ENCODE measurements at places on chromosomes 3 and 15. TPM values are rescaled to one million over a fixed set of nuclear protein-coding genes. Genes with fewer than 3 reads are reported as not detected.

The PROK2 gene
- 3.3 TPM for total RNA-seq

- no peaks in the 10 kb centered on the region for H3K36me3 ChIP-seq
- H3K4me3 ChIP-seq = no peak overlapping the region
- DNase-seq = no peak
- H3K27me3 ChIP-seq = no peaks in the 10 kb centered on the region
- no peak overlapping the region for H3K27ac ChIP-seq
- H3K4me1 ChIP-seq = no peaks in the 10 kb centered on the region
These were observed 115.2 kb upstream of the TP63 start for GRCh38 chr3:189516039-189516438.

The CIB2 gene
- total RNA-seq = 0.77 TPM

DNA sequence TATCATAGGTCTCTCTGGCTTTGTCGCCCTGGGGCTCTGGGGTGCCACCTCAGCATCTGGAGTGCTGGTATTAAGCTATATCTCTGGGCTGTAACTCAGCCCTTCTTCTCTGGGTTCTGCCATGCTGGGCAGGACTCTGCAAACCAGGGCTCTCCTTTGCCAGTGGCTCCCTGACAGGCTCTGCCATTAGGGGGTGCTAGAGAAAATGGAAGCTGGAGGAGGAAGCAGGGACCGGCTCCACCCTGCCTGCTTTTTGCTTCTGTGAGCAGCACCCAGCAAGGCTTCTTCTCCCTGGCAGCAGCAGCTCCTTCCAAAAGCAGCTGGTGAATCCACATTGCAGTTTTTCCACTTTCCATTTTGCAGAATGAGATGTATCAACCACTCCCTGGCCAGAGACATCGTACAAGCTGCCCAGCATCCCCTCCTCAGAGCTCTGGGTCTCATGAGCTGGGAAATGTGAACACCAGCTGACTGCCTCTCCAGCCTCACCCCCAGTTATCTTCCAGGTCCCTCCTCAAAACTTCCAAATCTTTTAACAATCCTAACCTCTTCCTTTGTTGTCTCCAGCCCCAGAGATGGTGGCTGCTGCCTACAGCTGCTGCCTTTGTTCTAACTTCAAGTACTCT, 165.0 kb downstream of the ABHD5 start:
- no peak for DNase-seq
- H3K36me3 ChIP-seq = no peaks in the 10 kb centered on the region
- no peaks in the 10 kb centered on the region for H3K27me3 ChIP-seq
- H3K4me3 ChIP-seq = no peak overlapping the region
- H3K27ac ChIP-seq = no peak overlapping the region
- H3K4me1 ChIP-seq = no peaks in the 10 kb centered on the region

The SAXO2 gene
- total RNA-seq = 24.1 TPM

The CHL1 gene
- total RNA-seq = 3.1 TPM

The ZDHHC23 gene
- total RNA-seq = 5.2 TPM

The UCN2 gene
- total RNA-seq = not detected

- no peaks in the 10 kb centered on the region for H3K36me3 ChIP-seq
- DNase-seq = no peak
- peak overlapping the region; percentile 73 for H3K4me3 ChIP-seq
- H3K4me1 ChIP-seq = peaks cover 52% of the 10 kb centered on the region
These were observed 635 bp downstream of the CD276 start for GRCh38 chr15:73684581-73685455.

DNA sequence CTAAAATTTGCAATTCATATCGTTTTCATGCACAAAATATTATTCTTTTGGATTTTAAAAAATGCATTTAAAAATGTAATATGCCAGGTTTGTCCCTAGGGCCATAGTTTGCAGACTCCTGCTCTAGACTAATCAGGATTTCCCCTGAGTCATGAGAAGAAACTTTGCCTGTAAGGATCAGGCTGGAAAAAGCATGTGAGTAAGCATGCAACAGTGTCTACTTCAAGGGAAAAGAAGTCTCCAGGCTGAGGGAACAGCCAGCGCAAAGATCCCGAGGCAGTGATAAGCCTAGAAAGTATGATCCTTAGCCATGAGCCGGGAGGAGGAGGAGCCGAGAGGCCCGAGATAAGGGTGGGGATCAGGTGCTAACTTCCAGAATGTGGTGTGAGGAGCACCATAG, 382.8 kb upstream of the CFAP20DC start:
- no peak overlapping the region for H3K4me3 ChIP-seq
- no peaks in the 10 kb centered on the region for H3K4me1 ChIP-seq
- H3K27me3 ChIP-seq = no peaks in the 10 kb centered on the region
- no peak for DNase-seq
- no peaks in the 10 kb centered on the region for H3K36me3 ChIP-seq
- no peak overlapping the region for H3K27ac ChIP-seq

GRCh38 chr3:16927485-16927884, 42.7 kb downstream of the PLCL2 start:
- no peaks in the 10 kb centered on the region for H3K36me3 ChIP-seq
- DNase-seq = no peak
- no peaks in the 10 kb centered on the region for H3K4me1 ChIP-seq
- no peak overlapping the region for H3K27ac ChIP-seq

The C2CD4B gene
- 6.3 TPM for total RNA-seq

- H3K27me3 ChIP-seq = no peaks in the 10 kb centered on the region
- no peak overlapping the region for H3K4me3 ChIP-seq
- DNase-seq = no peak
- H3K36me3 ChIP-seq = no peaks in the 10 kb centered on the region
- no peak overlapping the region for H3K27ac ChIP-seq
These were observed 305.8 kb downstream of the PLCL2 start for GRCh38 chr3:17190353-17191078.

- no peak for DNase-seq
- H3K27me3 ChIP-seq = no peaks in the 10 kb centered on the region
- no peak overlapping the region for H3K4me3 ChIP-seq
These were observed 605.7 kb upstream of the CFAP20DC start for GRCh38 chr3:59655418-59656015.

DNA sequence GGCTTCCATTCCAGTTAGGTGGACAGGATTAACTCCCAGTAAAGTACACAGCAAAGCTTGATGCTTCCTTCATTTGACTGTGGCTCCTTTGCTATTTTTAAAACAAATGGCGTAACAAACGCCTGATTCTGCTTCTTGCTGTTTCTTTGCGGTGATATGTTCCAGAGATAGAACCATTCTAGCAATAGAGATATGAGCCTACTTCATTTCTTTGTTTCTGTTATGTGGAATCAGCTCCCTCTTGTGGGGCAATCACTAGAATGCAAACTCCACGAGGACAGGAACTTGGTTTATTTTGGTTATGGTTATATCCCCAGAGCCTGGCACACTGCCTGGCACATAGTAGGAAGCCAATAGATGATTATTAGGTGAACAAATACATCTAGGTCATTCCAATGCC, 122.6 kb upstream of the SLC6A11 start:
- no peaks in the 10 kb centered on the region for H3K36me3 ChIP-seq
- no peaks in the 10 kb centered on the region for H3K27me3 ChIP-seq
- no peak overlapping the region for H3K4me3 ChIP-seq
- DNase-seq = no peak
- no peak overlapping the region for H3K27ac ChIP-seq

DNA sequence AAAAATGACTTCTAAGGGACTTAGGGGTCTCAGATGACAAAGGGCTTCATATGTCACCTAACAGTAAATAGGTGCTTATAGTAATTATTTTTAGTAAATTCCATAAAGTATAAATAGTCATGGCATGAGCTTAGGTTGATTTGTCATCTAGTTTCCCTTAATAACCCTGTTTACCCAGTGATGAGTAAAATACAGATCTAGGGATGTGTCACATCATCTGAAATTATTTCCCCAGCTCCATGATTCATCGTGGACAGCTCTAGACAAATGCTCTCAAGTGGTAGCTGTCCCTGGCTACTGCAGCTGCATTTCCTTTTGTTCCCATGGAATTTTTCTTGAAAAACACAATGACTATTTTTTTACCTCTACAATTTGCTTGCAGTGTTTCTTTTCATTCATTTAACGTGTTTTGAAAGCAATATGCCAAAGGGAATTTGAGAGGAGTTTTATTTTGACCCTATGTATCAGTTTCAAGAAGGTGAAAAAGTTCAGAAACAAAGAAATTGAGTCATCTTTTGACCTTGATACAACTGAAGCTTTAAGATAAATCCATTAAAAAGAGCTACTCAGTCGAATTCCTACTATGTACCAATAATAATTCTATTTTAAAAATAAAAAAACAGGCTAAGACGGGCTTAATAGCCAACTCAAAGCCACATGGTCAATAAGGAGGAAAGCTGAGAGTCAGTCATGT, 241.6 kb downstream of the KCNMB2 start:
- H3K4me1 ChIP-seq = no peaks in the 10 kb centered on the region
- H3K4me3 ChIP-seq = no peak overlapping the region

- no peaks in the 10 kb centered on the region for H3K36me3 ChIP-seq
- no peaks in the 10 kb centered on the region for H3K4me1 ChIP-seq
- no peaks in the 10 kb centered on the region for H3K27me3 ChIP-seq
- no peak overlapping the region for H3K27ac ChIP-seq
- no peak overlapping the region for H3K4me3 ChIP-seq
- DNase-seq = no peak
These were observed 70.8 kb downstream of the RAP2B start for GRCh38 chr3:153232851-153233271.

DNA sequence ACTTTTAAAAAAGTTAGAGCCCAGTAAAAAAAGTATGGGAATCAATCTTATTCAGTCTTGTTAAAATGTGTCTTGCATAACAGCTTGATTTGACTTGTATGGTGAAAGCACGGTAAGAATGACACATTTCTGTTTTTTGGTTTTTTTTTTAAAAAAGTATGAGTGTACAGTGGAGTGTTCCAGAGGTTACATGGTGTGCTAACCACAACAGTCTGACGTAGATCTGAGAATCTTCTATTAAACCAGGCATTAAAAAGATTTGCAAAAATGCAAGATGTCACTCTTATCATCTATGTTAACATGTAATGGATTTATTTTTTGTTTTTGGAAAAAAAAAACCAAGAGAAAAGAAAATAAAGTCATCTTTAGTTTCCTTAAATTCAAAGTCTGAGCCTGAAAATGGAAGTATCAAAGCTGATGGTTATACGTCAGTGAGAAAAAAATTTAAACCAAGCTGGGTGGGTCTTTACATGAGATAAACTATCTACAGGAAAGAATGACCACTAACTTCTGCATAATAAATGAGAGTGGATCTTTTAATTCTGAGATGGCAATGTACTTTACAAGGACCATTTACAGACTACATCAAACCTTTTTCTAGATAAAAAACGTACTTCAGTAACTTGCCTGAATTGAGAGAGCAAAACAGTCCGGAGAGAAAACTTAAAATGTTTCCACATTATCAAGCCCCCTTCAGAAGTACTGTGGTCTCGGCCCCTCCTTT, 1.6 kb downstream of the GABPB1 start:
- H3K4me1 ChIP-seq = peaks cover 50% of the 10 kb centered on the region
- no peak for DNase-seq
- no peaks in the 10 kb centered on the region for H3K36me3 ChIP-seq
- peak overlapping the region; percentile 89 for H3K4me3 ChIP-seq
- H3K27ac ChIP-seq = peak overlapping the region; percentile 99

DNA sequence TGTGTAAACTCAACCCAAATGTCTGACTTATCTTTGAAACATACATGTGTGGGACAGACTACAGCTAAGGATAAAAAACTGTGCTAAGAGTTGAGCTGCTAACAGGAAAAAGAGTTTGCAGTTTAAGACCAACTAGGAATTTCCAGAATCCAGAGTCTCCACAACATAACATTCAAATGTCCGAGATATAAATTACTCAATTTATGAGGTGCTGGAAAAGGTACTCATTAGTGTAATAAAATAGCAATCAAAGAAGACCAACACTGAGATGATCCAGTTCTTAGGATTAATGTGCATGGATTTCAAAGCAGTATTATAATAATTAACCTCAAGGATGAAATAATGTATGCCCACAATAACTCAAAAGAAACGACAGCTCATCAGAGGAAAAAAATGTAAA, 426.5 kb upstream of the KCNMB2 start:
- H3K4me3 ChIP-seq = no peak overlapping the region
- no peaks in the 10 kb centered on the region for H3K27me3 ChIP-seq
- no peaks in the 10 kb centered on the region for H3K4me1 ChIP-seq
- H3K27ac ChIP-seq = no peak overlapping the region

The XCR1 gene
- 0.37 TPM for total RNA-seq

DNA sequence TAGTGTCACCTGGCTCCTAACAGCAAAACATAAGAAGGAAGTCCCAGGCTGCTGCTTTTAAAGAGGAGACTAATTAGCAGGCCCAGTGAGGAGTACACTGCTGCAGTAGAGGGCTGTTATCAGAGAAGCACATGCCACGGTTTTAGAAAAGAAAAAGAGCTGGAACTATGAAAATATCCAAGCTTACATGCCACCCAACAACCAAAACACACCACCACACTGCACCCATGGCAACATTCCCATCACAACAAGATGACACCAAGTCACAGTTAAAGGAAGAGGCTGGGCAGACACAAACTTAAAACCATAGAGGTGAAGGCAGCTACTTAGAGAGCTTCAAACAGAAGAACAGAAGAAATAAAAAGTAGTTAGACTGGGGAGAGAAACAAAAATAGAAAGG, 37.0 kb downstream of the NPTN start:
- peaks cover 44% of the 10 kb centered on the region for H3K4me1 ChIP-seq
- no peaks in the 10 kb centered on the region for H3K36me3 ChIP-seq
- no peak overlapping the region for H3K4me3 ChIP-seq
- DNase-seq = no peak
- no peak overlapping the region for H3K27ac ChIP-seq

DNA sequence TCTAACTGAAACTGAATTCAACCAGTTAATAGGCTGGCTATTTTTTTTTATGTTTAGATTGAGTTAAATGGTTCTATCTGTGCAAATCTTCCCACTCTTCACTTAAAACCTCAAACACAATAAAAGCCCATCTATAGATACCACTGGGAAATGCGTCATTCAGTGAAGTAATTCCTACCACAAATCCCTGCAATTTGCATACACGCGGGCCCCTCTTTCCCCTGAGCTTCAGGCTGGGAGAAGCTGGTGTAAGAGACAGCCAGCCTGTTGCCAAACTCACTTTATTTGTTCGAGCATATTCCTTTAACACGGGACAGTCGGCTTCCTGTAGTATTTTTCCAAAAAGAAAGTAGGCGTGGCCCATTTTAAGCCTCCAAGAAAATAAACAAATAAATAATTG, 26.0 kb upstream of the MCTP2 start:
- H3K27me3 ChIP-seq = no peaks in the 10 kb centered on the region
- no peak overlapping the region for H3K27ac ChIP-seq
- no peak for DNase-seq
- H3K4me3 ChIP-seq = no peak overlapping the region
- no peaks in the 10 kb centered on the region for H3K36me3 ChIP-seq
- no peaks in the 10 kb centered on the region for H3K4me1 ChIP-seq

Measured in upper lobe of left lung (tissue), 6 donors.